ENCODE measurements at places on chromosomes 6 and 20. TPM values are rescaled to one million over a fixed set of nuclear protein-coding genes. Genes with fewer than 3 reads are reported as not detected.

- H3K36me3 ChIP-seq, result no peaks in the 10 kb centered on the region
- no peak overlapping the region for H3K4me3 ChIP-seq
- H3K4me1 ChIP-seq, result no peaks in the 10 kb centered on the region
- H3K27ac ChIP-seq, result no peak overlapping the region
These were observed 37.0 kb upstream of the AIG1 start for GRCh38 chr6:143023695-143024094.

CLPSL1 gene
- total RNA-seq, result not detected

GRCh38 chr6:112980676-112981075 is 633.5 kb downstream of the RFPL4B start:
- no peak for DNase-seq
- no peaks in the 10 kb centered on the region for H3K4me1 ChIP-seq
- no peaks in the 10 kb centered on the region for H3K27me3 ChIP-seq
- H3K4me3 ChIP-seq, result no peak overlapping the region

EYA4 gene
- 6.2 TPM for total RNA-seq

GRCh38 chr6:110613356-110613755 is 136.9 kb upstream of the SLC22A16 start:
- H3K27ac ChIP-seq, result no peak overlapping the region
- H3K4me1 ChIP-seq, result peaks cover under 1% of the 10 kb centered on the region
- no peaks in the 10 kb centered on the region for H3K27me3 ChIP-seq
- peaks cover 16% of the 10 kb centered on the region for H3K36me3 ChIP-seq
- H3K4me3 ChIP-seq, result no peak overlapping the region

DNA sequence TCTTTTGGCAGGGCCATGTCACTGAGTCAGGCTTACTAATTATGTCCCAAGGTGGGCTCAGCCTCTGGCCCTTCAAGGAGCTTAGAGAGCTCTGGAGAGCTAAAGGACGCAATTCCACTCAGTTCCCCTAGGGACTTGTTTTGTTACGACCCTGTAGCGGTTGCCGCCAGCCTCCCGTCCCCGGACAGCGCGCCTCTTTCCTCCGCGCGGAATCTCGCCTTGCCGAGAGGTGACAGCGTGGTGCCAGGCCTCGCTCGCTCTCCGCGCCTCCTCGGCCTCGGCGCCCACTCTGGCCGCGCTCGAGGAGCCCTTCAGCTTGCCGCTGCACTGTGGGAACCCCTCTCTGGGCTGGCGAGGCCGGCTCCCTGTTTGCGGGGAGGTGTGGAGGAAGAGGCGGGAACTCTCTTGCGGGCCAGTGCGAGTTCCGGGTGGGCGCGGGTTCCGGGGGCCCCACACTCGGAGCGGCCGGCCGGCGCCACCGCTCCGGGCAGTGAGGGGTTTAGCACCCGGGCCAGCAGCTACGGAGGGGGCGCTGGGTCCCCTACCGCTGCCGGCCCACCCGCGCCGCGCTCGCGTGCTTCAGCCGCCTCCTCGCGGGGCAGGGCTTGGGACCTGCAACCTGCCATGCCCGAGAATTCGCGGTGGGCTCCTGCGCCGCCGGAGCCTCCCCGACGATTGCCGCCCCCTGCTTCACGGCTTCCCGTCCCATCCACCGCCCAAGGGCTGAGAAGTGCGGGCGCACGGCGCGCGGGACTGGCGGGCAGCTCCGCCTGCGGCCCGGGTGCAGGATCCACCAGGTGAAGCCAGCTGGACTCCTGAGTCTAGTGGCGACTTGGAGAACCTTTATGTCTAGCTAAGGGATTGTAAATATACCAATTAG is 9.9 kb upstream of the ZNF311 start:
- H3K4me1 ChIP-seq, result peaks cover 7% of the 10 kb centered on the region
- DNase-seq, result no peak
- no peak overlapping the region for H3K4me3 ChIP-seq
- H3K27me3 ChIP-seq, result peaks cover 62% of the 10 kb centered on the region
- no peaks in the 10 kb centered on the region for H3K36me3 ChIP-seq
- H3K27ac ChIP-seq, result no peak overlapping the region

- H3K36me3 ChIP-seq, result no peaks in the 10 kb centered on the region
- H3K27me3 ChIP-seq, result no peaks in the 10 kb centered on the region
- H3K4me3 ChIP-seq, result no peak overlapping the region
- no peak overlapping the region for H3K27ac ChIP-seq
These were observed 22.1 kb upstream of the SNTA1 start for GRCh38 chr20:33465481-33466302.

DNA sequence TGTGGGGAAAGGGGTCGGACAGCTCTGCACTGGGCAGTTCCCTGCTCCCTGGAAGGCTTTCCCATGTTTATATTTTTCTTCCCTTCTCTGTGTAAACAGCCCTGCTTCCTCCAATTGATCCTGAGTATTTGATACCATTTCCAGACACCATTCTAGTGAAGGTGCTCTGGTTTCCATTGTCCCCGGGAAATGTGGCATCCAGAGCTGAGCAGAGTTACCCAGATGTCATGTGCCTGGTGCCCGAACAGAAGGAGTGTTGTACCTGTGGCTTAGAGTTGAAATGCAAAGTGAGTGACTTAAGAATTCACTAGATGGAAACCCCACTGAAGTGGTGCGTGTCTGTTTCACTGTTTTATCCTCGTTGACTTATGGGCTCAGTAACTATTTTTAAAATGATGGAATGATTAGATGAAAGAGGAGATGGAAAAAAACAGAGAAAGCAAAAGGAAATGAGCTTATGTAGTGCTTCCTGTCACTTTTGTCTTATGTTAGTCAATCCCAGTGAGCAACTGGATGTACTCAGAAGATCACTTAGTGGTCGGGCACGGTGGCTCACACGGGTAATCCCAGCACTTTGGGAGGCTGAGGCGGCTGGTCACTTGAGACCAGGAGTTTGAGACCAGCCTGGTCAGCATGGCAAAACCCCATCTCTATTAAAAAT is 83.8 kb downstream of the SASH1 start:
- no peak for DNase-seq
- H3K4me1 ChIP-seq, result no peaks in the 10 kb centered on the region
- no peaks in the 10 kb centered on the region for H3K36me3 ChIP-seq
- H3K27ac ChIP-seq, result no peak overlapping the region
- H3K27me3 ChIP-seq, result no peaks in the 10 kb centered on the region

- H3K36me3 ChIP-seq, result no peaks in the 10 kb centered on the region
- H3K27me3 ChIP-seq, result no peaks in the 10 kb centered on the region
- no peak overlapping the region for H3K4me3 ChIP-seq
These were observed 357.7 kb downstream of the CD83 start for GRCh38 chr6:14475306-14475705.

GRCh38 chr6:56833127-56833791 is 121.6 kb upstream of the BEND6 start:
- H3K27ac ChIP-seq, result no peak overlapping the region
- H3K4me1 ChIP-seq, result no peaks in the 10 kb centered on the region
- no peak for DNase-seq
- no peaks in the 10 kb centered on the region for H3K27me3 ChIP-seq

CALHM5 gene
- total RNA-seq, result 0.33 TPM

OPRL1 gene
- 1.4 TPM for total RNA-seq

GRCh38 chr6:131226459-131227157 is 91.3 kb downstream of the AKAP7 start:
- H3K4me3 ChIP-seq, result no peak overlapping the region
- no peaks in the 10 kb centered on the region for H3K27me3 ChIP-seq
- no peaks in the 10 kb centered on the region for H3K4me1 ChIP-seq
- H3K36me3 ChIP-seq, result no peaks in the 10 kb centered on the region
- no peak for DNase-seq

DNA sequence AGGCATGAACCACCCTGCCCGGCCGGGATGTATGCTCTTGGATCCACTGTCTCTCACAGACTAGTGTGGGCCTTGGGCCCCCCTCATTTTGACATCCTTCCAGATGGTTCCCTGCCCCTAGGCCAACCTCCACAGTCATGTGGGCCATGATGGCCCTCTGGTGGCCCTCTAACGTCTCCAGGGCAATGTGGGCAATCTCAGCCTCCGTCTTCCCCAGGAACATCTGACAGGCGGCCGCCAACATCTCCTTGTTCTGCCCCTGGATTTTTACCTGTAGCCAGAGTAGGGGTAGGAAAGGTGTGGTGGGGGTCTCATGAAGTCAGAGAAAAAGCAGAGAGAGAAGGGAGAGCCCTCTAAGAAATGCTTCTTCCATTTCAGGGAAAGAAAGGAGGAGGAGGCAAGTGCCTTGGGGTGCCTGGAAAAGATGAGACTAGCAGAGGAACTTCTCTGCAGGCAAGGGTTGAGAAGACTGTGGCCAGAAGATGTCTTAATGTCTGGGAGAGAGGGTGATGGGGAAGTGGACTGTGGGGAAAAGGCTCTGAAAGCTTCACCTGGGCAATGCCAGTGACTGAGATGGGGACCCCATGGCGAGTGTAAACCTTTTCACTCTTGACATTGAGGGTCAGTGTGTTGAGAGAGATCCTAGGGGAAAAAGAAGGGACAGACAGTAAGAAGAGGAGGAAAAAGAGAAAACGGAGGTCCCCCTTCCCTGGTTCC is 1.3 kb downstream of the FLOT1 start:
- H3K4me1 ChIP-seq, result peaks cover 55% of the 10 kb centered on the region
- DNase-seq, result no peak
- no peaks in the 10 kb centered on the region for H3K36me3 ChIP-seq
- peaks cover 20% of the 10 kb centered on the region for H3K27me3 ChIP-seq
- peak overlapping the region; percentile 71 for H3K4me3 ChIP-seq

- no peak overlapping the region for H3K4me3 ChIP-seq
- H3K4me1 ChIP-seq, result peaks cover 10% of the 10 kb centered on the region
- H3K36me3 ChIP-seq, result peaks cover 2% of the 10 kb centered on the region
- H3K27ac ChIP-seq, result no peak overlapping the region
These were observed 61.1 kb downstream of the NFATC2 start for GRCh38 chr20:51481341-51481914.

GRCh38 chr6:132220800-132221199 is 180.5 kb downstream of the MOXD1 start:
- no peak for DNase-seq
- no peak overlapping the region for H3K27ac ChIP-seq
- no peaks in the 10 kb centered on the region for H3K4me1 ChIP-seq
- H3K36me3 ChIP-seq, result no peaks in the 10 kb centered on the region
- no peaks in the 10 kb centered on the region for H3K27me3 ChIP-seq

GRCh38 chr20:36447101-36447500 is 94.2 kb upstream of the MYL9 start:
- no peak overlapping the region for H3K27ac ChIP-seq
- no peak overlapping the region for H3K4me3 ChIP-seq
- peaks cover 4% of the 10 kb centered on the region for H3K27me3 ChIP-seq
- H3K36me3 ChIP-seq, result no peaks in the 10 kb centered on the region
- H3K4me1 ChIP-seq, result no peaks in the 10 kb centered on the region

TNFAIP3 gene
- 29.5 TPM for total RNA-seq

DNA sequence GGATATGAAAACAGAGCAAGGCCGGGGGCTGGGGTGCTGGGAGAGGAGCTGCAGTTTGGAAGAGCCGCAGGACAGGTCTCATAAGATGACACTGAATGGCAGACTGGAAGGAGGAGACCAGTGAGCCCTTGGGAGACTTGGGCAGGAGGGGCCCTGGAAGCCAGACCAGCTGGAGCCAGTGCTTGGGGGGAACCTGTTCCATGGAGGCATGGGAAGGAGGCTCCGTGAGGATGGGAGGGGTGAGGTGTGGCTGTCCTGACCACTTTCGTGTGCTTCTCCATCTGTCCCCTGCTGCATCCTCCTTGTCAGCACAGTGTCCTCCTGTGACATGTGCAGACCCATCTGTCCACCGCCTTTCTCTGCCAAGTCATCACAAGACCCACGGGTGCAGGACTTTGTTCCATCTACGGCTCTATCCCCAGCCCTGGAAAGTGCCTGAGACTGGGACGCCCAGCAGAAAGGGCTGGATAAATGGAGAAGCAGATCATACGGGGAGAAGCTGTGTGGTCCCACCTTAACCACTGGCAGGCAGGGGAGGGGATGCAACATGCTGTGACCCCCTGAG is 84.8 kb upstream of the MPC1 start:
- H3K4me3 ChIP-seq, result no peak overlapping the region
- no peak overlapping the region for H3K27ac ChIP-seq
- no peaks in the 10 kb centered on the region for H3K27me3 ChIP-seq
- H3K36me3 ChIP-seq, result no peaks in the 10 kb centered on the region

DNA sequence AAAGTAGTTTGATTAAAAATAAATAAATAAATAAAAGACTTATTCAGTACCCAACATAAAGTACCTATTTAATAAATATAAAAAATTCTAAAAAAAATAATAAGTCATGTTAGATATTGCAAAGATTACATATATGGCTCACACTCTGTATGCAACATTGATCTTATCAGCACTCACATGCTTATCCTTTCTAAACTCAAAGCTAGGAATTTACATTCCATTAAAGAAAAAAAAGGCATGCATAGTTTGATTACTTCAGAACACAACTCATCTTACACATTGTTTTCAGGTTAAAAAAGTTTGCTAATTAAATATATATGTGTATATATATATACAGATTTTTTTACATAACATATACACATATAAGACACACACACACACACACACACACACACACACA is 96.4 kb downstream of the FILIP1 start:
- no peak for DNase-seq
- H3K4me3 ChIP-seq, result no peak overlapping the region
- no peaks in the 10 kb centered on the region for H3K36me3 ChIP-seq
- H3K27me3 ChIP-seq, result no peaks in the 10 kb centered on the region

GRCh38 chr20:6664574-6664973 is 102.9 kb upstream of the BMP2 start:
- H3K4me3 ChIP-seq, result no peak overlapping the region
- no peaks in the 10 kb centered on the region for H3K27me3 ChIP-seq
- no peaks in the 10 kb centered on the region for H3K4me1 ChIP-seq
- no peak for DNase-seq
- no peaks in the 10 kb centered on the region for H3K36me3 ChIP-seq

ZKSCAN3 gene
- total RNA-seq, result 5.1 TPM

GRCh38 chr20:8005033-8005432 is 14.5 kb downstream of the TMX4 start:
- DNase-seq, result no peak
- H3K4me1 ChIP-seq, result no peaks in the 10 kb centered on the region
- H3K36me3 ChIP-seq, result peaks cover 7% of the 10 kb centered on the region
- H3K4me3 ChIP-seq, result no peak overlapping the region

DNA sequence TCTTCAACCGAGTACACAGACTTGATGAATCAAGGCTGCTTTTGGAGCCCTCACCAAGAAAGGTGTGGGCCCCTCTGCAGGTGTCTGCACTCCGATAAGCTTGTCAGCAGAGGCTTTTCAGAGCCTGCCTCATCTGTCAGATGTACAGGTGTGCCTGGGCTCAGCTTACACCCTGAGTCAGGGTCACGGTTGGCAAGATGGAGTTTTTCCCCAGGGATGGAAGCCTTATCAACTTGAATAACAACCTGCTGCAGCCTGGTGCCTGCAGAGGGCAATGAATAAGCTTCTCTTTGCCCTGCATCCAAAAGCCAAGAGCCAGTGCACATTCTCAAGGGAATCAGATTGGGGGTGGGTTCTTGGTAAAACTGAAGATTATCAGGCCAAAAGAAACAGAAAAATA is 427.1 kb downstream of the CD83 start:
- no peak overlapping the region for H3K4me3 ChIP-seq
- H3K27me3 ChIP-seq, result no peaks in the 10 kb centered on the region
- H3K36me3 ChIP-seq, result no peaks in the 10 kb centered on the region
- peak overlapping the region; percentile 68 for H3K27ac ChIP-seq
- DNase-seq, result peak; percentile 76

EPB41L1 gene
- 3.1 TPM for total RNA-seq

DNA sequence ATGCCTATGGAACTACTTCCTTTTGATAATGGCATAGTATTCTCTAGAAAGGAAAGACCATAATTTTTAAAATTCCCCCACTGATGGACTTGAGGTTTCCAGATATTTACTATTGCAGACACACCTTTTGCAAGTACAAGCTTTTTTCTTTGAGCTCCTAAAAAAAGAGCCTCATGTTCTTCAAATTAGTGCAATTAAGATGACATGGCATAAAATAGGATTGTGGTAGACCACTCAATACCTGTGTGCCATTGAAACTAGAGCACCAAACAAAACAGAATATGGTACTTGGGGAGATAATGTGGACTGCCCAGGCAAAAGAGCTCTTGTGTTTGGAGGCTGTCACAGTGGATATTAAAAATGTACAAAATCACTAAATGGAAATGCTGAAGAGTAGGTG is 19.0 kb upstream of the LAMA2 start:
- H3K36me3 ChIP-seq, result no peaks in the 10 kb centered on the region
- no peak overlapping the region for H3K4me3 ChIP-seq
- H3K27ac ChIP-seq, result no peak overlapping the region
- H3K27me3 ChIP-seq, result no peaks in the 10 kb centered on the region
- no peaks in the 10 kb centered on the region for H3K4me1 ChIP-seq
